ENCODE measurements at places on chromosomes 12 and 14.

DNA sequence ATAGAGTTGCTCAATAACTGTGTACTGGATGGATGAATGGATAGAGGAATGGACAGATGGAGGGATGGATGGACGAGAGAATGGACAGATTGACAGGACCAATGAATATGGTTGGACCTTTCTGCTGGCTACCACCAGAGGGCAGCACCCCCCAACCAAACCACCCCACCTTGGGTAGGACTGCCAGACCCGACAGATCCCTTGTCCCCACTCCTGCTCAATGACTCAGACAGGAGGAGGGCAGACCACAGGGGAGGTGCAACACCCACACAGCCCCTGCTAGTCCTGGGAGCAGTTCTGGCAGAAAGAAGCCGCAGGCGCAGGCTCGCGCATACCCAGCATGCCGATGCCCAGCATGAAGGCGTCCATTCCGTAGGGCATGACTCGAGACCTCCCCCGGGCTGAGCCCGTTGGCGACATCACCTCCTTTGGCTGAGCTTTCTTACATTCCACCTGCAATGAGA is 12.4 kb downstream of the MSI1 start:
- peak; percentile 95 for DNase-seq

- no peak for DNase-seq
These were observed 183.0 kb downstream of the ERC1 start for GRCh38 chr12:1173781-1174617.

DNA sequence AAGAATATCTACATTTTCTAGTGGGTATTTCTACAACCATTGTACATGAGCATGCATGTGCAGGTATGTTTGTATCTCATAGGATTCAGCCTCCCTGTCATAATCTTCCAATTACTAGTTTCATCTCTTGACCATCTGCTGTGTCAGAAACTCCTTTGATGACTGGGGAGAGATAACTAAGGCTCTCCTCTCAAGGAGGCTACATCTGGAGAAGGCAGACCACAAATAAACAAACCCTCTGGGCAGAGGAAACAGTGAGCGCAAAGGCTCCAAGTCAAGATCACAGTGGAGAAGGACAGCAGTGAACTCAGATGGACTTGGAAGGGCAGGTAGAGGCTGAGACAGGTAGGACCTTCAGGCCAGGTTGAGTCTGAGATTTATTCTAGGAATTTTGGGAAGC is 166.4 kb downstream of the PELI2 start:
- DNase-seq: no peak

GRCh38 chr12:59904874-59905521 is 309.2 kb downstream of the SLC16A7 start:
- no peak for DNase-seq

DNA sequence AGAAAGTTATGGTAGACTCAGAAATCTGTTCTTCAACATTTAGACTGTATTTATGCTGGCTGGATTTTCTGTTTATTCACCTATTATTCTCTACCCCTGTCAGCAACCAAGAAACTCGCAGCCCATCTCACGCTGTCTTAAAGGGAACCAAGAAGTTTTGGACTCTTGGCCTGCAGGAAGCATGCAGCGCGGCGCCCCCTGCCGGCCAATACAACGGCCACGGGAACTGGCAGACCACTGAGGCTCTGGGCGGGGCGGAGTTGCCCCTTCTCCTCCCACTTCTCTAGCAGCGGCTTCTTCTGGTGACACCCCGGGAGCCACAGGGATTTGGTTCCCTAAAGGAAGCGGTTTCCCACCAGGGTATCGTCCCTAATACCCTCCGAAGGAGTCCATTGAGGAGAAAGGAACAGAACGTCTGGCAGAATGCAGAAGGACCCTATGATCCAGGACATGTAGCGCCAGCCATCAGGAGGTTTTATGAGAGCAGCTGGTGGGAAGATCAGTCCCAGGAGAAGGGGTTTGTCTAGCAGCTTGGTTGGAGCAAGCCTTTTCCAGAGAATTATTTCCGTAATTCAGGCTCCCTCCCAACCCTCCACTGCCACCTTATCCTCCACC is 21.0 kb upstream of the RNASE2 start:
- peak; percentile 2 for DNase-seq

DNA sequence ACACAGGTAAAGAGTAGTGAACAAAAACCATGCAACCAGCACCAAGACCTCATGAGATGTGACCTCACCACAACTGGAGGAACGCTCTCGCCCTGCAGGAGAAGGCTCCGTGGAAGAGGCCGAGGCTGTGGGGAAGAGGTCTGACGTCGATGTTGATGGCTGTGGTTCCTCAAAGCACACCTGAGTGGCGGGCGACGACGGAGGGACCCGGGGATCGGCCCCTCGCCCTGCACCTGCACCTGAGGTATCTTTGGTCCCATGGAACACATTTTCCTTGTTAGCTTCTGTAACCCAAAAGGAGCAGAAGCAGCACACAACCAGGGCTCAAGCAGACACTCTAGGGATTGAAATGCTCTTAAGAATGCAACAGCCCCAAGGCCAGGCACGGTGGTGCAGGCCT is 17.9 kb downstream of the CHFR start:
- no peak for DNase-seq

GRCh38 chr14:68580671-68581070 is 212.2 kb downstream of the ZFP36L1 start:
- DNase-seq: no peak

DNA sequence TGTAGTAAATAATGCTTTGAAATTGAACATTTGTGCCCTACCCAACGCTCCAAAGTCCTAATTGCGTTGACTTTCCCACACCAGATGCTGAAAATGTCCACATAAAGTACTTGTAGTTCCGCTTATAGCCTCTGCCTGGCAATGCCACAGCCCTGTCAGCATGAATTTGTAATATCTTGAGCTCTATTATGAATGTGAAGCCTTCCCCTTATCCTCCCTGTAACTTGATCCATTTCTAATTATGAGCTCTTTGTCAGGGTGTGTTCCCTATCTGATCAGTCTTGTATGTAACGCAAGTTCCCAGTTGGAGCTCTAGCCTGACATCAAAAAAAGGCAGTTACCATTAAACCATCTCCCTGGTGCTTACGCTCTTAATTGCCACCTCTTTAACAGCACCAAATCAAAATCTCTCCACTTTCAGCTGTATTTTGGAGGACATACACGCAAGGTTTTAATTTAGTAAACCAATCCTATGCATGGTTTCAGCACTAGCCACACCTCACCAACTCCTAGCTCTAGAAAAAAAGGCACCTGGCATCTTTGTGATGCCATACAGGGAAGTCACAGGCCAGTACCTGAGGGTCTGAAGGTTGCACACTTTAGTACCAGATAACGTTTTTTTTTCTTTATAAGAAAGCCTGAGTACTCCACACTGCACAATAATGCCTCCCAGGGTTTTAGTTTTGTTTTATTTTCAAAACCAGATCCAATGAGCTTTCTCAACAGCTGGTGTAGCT is 69.3 kb downstream of the EEA1 start:
- DNase-seq: no peak

GRCh38 chr12:26277506-26278246 is 82.3 kb downstream of the SSPN start:
- no peak for DNase-seq

DNA sequence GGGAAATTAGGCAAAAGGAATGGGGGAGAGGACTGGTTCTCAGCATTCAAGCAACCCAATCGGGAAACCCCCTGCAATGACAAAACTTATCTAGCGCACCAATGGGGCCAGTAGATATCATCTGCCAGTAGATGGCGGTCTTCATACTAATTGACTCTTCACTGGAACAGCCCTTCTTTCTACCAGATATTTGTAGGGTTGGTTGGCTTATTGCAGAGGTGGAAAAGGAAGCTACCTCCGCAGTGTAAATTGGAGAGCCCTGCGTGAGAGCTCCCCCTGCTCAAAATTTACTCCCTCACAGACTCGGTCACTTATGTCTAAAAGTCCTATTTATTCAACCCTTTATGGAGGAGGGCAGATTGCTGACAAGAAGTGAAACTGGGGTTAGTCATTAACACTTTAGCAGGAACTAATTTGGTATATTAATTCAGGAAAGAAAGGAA is 166.1 kb upstream of the CCND2 start:
- peak; percentile 64 for DNase-seq

DNA sequence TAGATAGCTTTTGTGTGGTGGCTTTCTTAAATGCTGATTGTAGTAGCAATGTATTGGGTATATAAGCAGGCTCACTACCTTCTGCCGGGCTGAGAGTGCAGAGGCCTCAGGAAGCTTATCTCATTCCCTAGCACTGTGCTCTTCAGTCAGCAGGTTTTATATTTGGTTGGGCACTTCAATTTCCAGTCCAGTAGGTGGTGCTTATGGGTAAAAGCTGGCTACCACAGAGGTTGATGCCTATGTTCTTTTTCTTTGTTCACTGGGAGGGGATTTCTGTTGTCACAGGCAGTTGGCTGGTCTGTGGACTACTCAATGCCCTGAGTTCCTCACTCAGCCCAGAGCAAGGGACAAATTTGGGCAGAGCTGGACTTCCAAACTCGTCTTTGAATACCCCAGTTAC is 43.0 kb upstream of the GLIPR1 start:
- no peak for DNase-seq

GRCh38 chr14:79369359-79370332 is 841.7 kb downstream of the DIO2 start:
- no peak for DNase-seq

DNA sequence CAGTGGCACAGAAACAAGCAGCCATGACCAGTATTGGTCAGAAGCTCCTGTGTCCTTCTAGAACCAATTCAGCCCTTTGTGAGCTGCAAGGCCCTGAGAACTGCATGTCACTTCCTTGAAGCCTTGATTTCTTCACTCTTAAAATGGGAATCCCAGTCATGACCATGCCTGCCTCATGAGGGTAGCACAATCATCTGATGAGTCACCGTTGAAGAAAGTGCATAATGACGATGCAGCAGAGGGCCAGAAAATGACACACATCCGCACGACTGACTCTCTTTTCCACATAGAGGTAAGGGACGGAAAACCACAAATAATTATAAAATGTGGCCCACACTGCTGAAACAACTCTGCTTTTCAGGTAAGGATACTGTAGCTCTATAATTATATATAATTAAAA is 777.4 kb downstream of the BCL11B start:
- DNase-seq: no peak

- DNase-seq: no peak
These were observed 164.4 kb upstream of the LRIG3 start for GRCh38 chr12:59084511-59085375.

DNA sequence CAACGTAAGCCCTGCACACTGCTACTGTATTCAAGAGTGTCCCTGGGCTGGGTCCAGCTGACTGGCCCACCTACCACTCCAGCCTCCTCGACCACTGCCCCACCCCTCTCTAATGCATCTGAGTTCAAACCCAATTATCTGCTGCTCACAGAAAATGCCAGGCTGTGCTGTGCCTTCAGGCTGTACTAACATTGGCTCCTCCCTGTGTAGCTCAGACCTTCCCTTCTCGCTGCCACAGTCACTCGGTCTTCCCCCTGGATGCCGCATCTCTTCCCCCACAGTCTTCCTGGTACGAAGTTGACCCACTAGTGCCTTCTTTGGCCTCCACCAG is 12.1 kb downstream of the FICD start:
- DNase-seq: no peak

- no peak for DNase-seq
These were observed 51.7 kb downstream of the TRHDE start for GRCh38 chr12:72323881-72324280.

- DNase-seq: no peak
These were observed 175.1 kb upstream of the ARHGAP5 start for GRCh38 chr14:31902002-31902401.

DNA sequence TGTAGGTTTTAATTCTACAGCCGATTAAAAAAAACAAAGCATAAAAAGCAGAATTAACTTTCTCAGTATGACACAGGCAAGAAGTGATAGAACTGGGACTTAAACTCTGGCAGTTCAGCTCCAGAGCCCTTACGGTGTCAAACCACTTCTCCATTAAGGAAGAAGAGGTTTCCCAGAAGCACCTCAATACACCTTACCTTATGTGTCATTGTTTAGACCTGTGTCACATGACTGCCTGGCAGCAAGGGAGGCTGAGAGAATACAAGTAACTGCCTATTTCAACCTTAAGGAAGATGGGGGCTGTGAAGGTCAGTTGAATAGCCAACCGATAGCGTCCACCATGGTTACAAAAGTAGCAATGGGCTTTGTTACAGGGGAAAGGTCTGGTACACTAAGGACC is 54.6 kb upstream of the ARHGAP5 start:
- no peak for DNase-seq

GRCh38 chr12:6807170-6807569 is 14.5 kb upstream of the GPR162 start:
- DNase-seq: no peak

DNA sequence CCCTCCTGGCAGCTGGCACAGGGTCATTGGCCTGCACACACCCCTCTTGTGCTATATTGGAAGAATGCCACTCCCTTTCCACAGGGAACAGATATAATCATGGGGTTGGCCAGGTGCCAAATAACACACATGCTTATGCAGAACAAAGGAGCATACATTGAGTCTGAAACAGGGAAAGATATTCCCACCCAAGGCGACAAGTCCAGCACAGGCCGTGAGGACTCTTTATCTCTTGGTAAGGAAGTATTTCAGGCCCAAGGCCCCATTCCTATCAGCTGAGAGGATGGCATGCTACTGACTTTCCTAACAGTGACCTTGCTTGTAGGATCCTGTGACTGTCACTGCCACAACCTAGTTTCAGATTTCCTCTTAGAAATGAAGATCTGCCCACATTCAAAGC is 59.0 kb upstream of the STXBP6 start:
- no peak for DNase-seq

- no peak for DNase-seq
These were observed 13.3 kb downstream of the PPP4R3A start for GRCh38 chr14:91496790-91497189.

DNA sequence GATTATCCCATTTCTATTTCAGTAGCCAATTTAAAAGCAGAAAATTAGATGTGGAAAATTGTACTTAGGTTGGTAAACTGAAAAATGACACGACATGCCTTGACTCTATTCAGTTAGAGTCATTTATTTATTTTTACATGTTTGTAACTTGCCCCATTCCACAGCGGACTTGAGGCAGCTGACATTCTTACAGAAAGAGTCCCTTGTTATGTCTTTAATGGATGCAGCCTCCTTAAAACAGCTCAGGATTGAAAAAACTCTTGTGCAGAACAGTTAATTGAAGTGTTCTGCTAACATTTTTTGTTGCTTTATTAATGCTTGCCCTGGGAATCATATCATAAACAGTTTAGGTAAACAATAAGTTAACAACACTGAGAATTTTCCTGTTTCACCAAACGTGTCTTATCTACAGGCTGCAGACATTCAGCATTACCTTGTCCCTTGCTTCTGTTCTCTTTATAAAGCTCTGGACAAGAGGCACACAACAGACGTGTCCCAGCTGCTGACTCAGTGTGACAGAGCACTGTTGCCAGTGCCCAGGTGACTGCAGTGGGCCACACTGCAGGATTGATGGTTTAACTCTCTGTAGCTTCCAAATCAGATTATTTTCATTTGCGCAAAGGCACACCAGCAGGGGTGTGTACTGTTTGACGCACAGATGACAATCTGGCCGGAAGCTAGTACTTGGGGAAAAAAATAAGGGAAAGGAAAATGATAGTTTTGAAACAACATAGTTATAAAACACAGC is 101.6 kb downstream of the PELI2 start:
- no peak for DNase-seq

DNA sequence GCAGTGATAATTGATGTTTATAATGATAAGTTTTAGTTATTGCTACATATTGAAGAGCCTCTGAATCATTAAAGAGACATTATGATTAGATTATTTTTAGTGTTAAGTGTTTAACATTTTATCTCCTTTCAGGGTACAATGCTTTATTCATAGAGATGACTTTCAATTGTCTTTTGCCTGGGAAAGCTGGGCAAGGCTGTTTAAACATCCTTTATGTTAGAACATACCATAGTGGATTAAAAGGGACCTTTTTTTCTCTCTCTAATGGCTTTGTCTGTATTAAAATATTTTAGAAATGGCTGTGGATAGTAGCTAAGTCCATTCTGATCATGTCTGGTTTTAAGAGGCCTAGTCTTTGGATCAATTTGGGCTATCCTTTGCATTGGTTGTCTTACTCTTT is 427.5 kb upstream of the MIS18BP1 start:
- no peak for DNase-seq

All from GM19239 (cell line).